ENCODE measurements at places on chromosomes 1 and 21.
A peak's percentile ranks its signal among the peaks of the same experiment; 100 is the strongest.

DNA sequence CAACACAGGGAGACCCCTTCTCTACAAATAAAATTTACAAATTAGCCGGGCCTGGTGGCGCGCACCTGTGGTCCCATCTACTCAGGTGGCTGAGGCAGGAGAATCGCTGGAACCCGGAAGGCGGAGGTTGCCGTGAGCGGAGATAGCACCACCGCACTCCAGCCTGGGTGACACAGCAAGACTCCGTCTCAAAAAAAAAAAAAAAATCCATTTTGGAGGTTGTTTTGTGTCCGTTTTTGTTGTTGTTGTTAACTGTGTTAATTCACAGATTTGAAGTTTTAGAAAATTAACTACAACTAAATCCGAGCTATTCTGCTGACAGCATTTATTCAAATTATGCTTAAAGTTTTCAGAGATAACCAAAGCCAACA is 618 bp downstream of the CLCC1 start:
- DNase-seq = no peak

- no peak for DNase-seq
These were observed 10.4 kb downstream of the PGLYRP4 start for GRCh38 chr1:153337980-153338853.

- DNase-seq = peak; percentile 43
These were observed 3.2 kb upstream of the CCNL2 start for GRCh38 chr1:1402072-1402900.

DNA sequence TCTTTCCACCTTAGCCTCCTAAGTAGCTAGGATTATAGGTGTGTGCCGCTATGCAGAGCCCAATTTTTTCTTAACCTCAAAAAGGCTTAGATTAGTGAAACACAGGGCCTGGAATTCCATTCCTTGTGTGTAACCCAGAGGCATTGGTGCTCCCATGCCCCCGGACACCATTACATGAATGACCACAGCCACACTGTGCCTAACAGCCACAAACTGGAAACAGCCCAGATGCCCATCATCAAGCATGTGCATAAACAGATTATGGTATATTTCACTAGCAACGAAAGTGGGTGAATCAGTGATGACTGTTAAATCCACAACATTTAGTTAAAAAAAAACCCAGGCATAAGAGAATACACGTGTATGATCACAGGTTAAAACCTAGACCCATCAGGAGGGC is 24.4 kb downstream of the ADAM30 start:
- DNase-seq = no peak
